ENCODE measurements at places on chromosomes 7 and 10.

DNA sequence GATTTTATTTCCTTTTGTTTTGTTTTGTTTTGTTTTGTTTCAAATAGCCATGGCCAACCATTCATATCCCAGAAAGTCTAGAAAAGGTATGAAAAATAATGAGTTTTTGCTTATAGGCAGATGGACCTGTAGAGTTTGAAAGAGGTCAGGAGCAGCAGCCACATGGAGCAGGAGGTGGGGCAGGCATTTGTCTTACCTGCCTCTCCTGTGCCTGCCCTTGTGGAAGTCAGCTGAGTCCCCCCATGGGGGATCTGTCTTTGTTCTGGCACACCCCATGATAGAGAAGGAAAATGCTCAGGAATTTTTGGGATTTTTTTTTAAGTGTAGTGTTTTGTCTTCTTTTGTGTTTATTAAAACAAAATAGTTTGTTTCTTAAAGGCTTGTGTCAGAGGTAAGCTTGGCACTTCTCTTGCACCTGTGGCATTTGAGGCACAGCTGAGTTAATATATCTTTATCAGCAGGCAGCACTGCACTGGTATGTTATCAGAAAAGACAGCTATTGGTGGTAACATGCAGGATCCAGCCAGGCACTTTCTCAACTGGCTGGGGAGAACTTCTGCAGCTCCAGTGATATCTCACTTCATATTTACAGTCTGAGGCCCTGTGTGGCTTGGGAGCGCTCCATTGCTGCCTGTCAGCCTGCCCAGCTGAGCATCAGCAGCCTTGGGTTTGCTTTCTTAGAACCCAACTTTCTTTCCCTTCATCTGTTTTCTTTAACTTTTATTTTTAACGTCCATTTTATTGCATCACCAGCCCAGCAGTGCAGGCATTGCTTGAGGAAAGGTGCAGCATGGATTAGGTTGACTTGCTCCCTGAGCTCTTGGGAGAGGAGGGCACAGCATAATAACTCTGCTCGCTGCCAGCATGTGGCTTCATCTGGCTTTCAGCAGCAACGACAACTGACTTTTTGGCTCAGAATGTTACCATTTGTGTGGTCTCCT, 44.4 kb downstream of the LRRC4 start:
- DNase-seq: no peak

DNA sequence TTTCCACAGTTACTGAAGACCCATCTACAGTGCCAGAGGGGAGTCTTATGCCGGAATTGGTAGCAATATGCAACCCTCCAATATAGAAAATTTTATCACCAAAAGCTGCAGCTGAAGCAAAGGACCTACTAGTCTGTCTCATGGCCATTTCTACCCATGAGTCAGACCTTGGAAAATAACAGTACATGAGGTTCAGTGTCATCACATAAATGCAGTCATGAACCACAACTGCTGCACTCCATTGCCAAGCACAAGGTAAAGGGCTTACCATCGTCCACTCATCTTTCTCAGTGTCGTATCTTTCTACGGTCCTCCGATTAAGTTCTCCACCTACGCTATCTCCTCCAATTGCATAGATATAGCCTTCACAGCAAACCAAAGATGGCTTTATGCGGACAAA, 21.8 kb downstream of the KBTBD2 start:
- no peak for DNase-seq

DNA sequence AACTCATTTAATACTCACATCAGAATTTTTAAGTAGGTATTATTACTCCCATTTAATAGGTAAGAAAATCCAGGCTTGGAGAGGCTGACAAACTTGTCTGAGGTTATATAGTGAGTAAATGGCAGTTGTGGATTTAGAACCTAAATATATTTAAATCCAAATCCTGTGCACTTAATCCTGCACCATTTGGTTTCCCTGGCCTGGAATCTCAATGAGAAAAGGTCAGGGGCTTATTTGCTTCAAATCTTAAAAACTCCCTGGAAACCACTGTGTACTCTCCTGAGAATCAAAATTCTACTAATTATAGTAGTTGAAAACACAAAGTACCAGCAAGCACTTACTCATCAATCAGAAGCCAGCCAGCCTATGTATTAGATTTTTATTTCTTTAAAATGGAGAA, 97.7 kb downstream of the DNMBP start:
- no peak for DNase-seq

DNA sequence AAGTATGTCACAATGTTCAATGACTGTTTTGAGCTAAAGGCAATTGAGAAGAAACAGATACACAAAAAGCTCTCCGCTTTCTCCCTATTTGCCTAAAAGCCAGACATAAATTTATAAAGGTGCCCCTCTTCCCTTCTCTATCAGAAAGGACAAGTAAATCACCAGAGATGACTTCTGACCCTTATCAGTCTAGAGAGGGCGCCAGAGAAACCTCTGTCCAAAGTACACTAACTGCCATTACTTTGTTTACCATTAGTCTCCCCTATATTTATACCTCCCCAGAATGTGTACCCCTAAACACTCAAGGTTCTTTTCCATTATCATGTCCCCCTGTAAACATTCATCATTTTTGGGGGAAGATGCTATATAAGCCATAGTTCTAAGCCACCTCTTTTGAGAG, 49.3 kb downstream of the TPK1 start:
- no peak for DNase-seq

GRCh38 chr10:96831867-96832720, at the start of gene LCOR:
TSS of gene LCOR (plus strand) at chr10:96832298. CDS start at chr10:96949058, 116,760 bp downstream.
- peak; percentile 96 for DNase-seq

DNA sequence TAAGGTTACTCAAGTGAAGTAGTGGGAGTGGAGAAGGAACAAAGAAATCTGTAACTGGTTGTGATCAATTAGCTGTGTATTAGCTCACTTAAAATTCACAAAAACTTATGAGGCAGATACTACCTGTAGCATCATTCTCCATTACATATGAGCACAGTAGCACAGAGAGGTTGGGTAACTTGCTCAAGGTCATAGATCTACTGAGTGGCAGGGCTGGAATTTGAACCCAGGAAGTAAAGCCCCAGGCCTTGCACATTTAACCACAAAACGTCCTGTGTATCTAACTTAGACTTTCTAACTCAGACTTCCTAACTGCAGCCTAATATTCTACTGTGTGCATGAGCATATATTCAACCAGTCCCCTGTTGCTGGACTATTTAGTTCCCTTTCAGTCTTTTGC, 5.6 kb upstream of the SLF2 start:
- DNase-seq: no peak

DNA sequence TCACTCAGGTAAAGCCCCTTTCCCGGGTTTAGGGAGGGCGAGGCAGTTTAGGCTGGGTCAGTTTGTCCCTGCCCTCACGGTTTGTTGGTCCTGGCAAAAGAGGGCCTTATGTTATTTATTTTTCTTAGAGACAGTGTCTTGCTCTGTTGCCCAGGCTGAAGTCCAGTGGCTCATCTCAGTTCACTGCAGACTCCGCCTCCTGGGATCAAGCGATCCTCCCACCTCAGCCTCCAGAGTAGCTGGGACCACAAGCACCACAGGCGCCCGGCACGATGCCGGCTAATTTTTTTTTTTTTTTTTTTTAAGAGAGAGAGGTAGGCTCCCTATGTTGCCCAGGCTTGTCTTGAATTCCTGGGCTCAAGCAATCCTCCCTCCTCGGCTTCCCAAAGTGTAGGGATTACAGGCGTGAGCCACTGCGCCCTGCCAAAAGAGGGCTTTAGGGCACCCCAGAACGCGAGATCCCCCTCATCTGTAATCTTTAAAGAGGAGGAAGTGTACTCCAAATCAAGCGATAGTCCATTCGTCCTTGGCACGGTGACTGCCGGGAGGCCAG, 626 bp upstream of the BMS1 start:
- DNase-seq: peak; percentile 17

GRCh38 chr7:33486633-33487032, 357.3 kb downstream of the BBS9 start:
- no peak for DNase-seq

- DNase-seq: no peak
Observed at GRCh38 chr7:143379611-143380259, 1.4 kb upstream of the ZYX start.

- no peak for DNase-seq
Observed at GRCh38 chr7:23981314-23981713, 271.3 kb downstream of the STK31 start.

DNA sequence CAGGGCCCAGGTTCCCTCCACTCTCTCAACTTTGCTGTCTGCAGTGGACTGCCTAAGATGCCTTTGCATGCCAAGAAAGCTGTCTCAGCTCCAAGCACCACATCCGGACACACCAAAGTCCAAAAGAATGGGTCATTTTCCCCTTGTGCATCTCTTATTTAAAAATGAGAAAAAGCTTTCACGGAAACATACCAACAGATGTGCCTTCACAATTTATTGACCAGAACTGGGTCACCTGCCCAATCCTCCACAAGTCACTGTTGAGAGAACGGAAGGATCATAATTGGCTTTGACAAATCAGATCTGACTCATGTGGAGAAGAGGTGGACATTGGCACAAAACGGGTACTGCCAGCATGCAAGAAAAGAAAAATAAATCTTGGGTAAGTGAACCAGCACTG, 258.3 kb downstream of the SNX13 start:
- no peak for DNase-seq

DNA sequence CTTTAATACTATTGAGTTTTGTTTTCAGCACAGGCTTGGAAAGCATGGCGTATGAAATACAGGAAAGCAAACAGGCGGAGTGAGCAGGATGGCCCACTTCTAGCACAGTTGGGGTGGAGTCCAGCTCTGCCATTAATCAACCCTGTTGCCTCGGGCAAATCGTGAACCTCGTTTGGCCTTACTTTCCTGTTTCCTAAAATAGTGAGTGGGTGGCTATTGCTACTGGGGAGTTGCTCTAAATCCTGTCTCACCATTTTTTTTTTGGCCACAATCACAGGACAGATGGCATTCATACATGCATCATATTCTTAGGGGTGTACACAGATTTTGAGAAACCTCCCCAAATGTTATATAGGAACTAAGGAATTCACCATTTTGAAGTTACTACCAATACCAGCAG, 157.8 kb downstream of the ANLN start:
- no peak for DNase-seq

DNA sequence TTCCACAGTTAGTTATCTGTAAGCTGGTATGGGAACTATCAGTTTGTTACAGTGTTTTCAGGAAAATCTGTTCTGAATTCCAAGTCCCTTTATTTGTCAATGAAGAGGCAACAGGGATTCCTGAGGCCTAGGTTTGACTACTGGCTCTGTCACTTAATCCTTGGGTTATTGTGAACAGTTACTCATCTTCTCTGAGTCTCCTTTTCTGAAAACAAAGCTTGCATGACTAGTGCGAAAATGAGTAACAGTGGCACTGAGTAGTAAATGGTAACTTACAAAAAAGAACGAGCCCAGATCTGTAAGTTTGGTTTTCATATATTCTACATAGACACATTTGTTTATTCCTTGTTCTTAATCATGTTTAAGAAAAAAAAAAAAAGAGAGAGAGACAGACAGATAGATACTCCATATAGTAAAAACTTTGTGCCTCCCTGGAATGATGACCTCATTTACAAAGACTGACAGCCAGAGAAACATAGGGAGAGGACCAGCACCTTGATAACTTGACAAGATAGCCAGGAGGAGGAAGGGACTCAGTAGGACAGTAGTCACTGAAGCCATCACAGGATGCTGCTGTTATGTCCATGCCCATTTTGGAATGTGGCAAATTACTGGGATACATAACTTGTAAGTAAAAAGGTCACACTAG, 1.9 kb downstream of the MRPS33 start:
- no peak for DNase-seq

DNA sequence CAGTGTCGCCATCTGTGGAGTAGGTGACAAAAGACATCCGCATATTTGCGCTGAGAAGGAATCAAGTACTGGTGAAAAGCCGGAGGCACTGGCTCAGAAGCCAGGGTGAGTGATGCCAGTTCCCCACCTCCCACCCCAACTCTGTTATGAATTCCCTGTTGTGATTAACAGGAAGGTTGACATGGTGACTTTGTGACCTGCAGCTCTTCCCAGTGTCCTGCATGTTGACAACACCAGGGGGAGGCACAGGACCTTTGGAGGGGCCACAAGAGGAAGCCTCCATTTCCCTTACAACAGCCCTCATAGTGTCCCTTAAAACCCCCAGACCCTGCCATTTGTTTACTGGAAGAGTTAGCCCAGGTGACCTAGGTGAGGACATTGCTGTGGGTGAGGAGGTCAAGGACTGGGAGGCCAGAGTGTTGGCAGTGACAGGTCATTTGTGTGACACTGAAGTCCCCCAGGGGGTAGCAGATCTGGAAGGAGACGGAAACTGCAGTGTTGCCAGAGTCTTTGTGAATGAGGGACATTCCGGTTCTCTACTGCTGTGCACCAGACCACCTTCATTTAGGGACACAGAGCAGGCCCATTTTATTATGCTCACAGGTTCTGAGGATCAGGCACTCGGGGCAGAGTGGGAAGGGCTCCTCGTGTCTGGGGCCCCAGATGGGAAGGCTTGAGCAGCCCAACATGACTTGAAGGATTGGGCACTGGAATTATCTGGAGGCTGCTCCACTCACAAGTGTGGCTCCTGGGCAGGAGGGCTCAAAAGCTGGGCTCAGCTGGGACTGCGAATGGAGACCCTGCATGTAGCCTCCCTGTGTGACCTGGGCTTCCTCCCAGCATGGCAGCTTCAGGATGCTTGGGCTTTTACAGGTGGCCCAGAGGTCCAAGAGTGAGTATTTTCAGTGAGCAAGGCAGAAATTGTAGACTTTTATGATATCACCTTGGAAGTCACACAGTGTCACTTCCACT, 13.0 kb upstream of the ANTXRL start:
- peak; percentile 2 for DNase-seq

- peak; percentile 99 for DNase-seq
Observed at GRCh38 chr7:151699147-151699927, 177.6 kb downstream of the PRKAG2 start.

- no peak for DNase-seq
Observed at GRCh38 chr10:19683356-19683755, 132.9 kb upstream of the PLXDC2 start.

DNA sequence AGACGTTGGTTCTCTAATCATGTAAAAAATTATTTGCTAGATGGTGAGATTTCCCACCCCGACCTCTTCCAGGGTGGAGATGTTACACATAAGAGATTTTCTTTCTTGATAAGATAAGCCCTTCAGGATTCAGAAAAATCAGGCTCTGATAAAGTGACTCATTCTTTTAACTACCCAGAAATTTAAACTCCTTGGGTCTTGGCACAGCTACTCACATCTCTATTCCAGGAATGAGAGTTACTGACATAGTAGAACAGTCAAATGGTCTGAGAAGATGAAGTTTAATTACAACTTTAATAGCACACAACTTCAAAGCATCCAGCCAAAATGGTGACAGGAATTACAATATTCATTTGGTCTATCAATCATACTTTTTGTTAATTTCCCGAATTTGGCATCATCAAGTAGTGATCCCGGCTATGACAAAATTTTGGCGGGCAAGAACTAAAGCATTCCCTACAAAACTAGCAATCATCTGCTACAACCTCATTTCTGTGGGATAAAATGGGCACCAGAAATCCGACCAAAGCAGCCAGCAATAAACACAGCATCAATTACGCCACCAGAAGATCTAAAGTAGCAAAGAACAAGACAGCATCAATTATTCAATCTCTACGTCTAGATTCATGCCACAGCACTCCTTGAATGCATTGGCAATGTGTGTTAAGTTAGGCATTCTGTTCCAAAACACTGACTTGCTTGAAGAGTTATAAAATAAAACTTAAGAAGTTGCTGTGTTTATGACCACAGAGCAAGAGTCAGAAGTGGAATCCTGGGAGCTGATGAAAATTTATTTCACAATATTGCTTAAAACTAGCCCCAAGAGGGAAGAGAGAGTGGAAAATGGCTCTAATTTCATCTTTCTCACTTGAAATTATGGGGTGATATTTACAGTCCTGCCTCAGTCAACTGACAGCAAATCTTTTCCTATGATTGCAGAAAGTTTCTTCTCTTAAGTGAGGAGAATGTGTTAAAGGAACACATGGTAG, 565.7 kb upstream of the ANKRD30A start:
- no peak for DNase-seq

Data from fibroblast of skin of scalp (primary cell).